Transverse colon (tissue), 4 donors: ENCODE measurements at places on chromosomes 2 and 18. TPM values are rescaled to one million over a fixed set of nuclear protein-coding genes. Genes with fewer than 3 reads are reported as not detected.

DNA sequence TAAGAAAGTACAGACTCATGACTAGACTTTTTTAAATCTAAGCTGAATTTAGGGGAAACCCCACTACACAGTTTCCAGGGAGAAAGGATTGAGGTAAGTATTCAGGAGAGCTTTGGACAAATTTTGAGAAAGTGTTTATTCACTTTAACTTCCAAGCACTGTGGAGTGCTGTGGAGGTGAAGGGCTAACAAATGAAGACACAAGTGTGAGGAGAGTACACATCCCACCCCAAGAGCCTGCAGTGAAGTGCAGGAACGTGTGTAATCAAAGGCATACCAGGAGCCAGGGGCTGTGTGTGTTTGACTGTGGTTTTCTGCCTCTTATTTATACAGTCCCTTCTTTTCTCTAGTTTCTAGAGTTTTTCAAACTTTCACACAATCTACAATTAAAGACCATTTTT, 118.3 kb downstream of the CMPK2 start:
- no peaks in the 10 kb centered on the region for H3K27me3 ChIP-seq
- H3K4me1 ChIP-seq = no peaks in the 10 kb centered on the region
- H3K36me3 ChIP-seq = no peaks in the 10 kb centered on the region
- no peak overlapping the region for H3K4me3 ChIP-seq
- no peak for DNase-seq

DNA sequence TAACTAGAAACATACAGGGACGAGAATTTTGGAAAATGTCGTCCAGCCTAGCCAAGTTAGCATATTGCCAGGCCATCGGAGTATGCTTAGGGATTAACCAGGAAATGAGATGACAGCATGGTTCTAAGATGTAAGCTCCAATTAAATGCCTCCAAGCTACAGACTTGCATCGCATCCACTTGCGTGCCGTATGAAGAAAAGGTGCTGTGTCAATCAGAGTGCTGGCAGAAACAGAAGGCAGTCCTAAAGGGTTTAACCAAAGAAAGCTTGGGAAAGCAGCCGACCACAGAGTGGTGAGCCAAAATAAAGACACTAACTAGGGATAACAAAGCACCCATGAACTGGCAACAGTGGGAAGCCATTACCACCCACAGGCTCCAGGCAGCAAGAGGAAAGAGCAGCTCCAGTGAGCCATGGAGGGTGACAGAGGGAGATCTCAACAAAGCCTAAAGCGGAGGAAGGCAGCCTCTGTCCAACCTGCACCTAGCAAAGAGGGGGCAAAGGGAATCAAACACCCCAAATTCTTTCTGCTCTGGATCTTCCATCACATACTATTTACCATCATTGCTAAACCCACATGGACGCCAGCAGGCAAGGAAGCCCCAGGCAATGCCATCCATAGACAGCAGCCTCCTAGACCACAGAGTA, 27.6 kb upstream of the SOCS6 start:
- no peak for DNase-seq
- no peak overlapping the region for H3K27ac ChIP-seq
- no peaks in the 10 kb centered on the region for H3K4me1 ChIP-seq
- H3K4me3 ChIP-seq = no peak overlapping the region
- no peaks in the 10 kb centered on the region for H3K36me3 ChIP-seq
- H3K27me3 ChIP-seq = no peaks in the 10 kb centered on the region

DNA sequence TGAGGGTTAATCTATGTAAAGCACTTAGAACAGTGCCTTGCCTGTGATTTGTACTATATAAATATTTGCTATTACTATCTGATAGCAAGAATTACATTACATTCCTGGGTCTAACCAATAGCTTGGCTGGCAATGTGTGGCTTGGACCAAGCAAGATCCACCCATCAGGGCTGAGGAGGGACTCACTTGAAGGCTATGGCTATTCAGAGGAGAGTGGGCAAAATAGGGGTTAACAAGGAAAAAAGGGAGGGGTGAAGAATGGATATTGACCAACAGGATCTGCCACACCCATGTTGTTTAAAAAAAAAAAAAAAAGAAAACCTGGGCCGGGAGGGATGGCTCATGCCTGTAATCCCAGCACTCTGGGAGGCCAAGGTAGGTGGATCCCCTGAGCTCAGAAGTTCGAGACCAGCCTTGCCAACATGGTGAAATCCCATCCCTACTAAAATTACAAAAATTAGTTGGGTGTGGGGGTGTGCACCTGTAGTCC, 20.0 kb upstream of the TMBIM1 start:
- peak overlapping the region; percentile 84 for H3K27ac ChIP-seq
- H3K36me3 ChIP-seq = no peaks in the 10 kb centered on the region
- no peaks in the 10 kb centered on the region for H3K4me1 ChIP-seq
- peak; percentile 33 for DNase-seq

DNA sequence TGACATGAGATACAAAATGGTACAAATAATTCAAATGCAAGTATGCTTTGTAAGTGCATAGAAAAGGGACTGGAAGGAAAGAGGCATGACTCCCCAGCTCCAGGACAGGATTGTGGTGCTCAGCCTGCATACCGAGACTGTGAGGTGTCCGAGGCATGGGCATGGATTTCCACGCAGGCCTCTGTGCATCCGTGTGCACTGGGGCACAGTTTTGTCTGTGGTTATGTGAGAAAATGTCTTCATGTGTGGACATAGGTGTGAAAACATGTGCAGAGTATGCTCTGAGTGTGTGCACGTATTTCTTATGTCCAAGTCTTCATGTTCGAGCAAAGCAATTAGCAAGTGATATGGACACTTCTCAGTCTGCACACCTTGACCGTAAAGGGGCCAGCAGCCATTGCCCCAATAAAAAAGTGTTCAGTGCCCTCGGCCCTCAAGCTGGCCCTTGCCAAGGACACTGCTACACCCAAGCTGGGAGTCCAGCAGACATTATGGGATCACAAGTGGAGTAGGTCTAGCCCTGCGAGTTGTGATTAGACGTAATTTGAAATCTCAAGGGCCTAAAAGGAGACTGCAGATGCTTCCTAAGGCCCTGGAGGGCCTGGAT, 120.7 kb downstream of the CYP26B1 start:
- no peaks in the 10 kb centered on the region for H3K36me3 ChIP-seq
- DNase-seq = no peak

DNA sequence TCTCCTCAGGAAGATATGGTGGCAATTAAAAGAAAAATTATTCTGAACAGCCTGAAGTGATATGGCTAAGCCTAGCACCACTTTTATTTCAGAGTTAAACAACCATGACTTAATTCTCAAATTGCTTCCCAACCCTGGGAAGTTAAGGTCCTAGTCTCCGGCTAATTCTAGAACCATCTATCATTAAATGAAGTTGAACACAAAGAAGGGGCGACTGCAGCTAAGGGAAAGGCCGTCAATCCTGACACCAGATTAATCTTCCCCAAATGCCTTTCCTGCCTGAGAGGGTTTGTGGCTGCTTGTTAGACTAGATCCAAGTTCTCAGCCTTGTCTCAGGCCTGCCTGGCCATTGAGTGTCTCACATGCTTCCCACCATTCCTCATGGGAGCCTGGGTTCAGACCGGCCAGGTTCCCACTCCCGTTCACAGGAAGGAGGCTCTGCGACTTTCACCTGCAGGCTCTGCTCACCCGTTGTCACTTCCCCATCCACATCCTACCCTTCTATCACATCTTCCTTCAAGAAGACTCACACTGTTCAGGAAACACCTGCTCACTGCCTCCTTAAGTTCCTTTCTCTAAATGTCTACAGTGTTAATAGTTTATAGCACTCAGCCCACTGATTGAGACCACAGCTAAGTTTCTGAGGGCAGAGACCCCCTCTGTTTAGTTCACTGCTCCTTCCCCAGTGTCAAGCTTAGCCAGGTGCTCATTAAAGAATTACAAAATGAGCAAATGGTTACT, 282.9 kb upstream of the REV1 start:
- H3K27ac ChIP-seq = no peak overlapping the region
- no peak overlapping the region for H3K4me3 ChIP-seq
- H3K36me3 ChIP-seq = no peaks in the 10 kb centered on the region
- no peaks in the 10 kb centered on the region for H3K4me1 ChIP-seq
- no peak for DNase-seq

ITGAV gene
- total RNA-seq = 67.0 TPM

CAPN13 gene
- total RNA-seq = 42.6 TPM

NT5C1B gene
- not detected for total RNA-seq

UGT1A10 gene
- total RNA-seq = 87.5 TPM
